ENCODE measurements at places on chromosomes 4 and X.

- no peak for DNase-seq
Observed at GRCh38 chrX:68304602-68305001, 128.7 kb downstream of the OPHN1 start.

- no peak for DNase-seq
Observed at GRCh38 chrX:16528620-16529019, 121.3 kb upstream of the S100G start.

DNA sequence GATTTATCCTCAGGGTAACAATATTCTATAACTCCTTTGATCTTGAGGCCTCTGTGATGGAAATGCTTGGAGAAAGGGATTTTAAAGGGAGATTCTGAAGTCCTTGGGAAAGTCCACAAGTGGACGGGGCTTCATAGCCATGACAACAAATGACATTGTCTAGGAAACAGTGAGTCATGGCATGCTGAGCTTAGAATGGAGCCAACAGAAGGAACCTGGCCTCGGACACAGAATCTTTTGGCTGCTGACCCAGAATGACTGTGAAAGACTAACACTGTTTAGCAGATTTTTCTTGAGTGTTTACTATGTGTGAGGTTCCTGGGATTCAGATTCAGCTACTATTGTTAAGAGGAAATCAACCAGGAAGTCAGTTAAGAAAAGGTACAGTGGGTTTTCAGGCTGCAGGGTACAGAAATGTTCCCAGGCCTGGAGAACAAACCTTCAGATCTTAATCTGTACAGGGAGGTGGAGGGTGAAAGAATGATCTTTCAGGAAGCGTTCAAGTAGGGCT is 18.1 kb upstream of the CXCL2 start:
- no peak for DNase-seq

GRCh38 chr4:47372561-47372960 is 90.9 kb downstream of the COMMD8 start:
- no peak for DNase-seq

DNA sequence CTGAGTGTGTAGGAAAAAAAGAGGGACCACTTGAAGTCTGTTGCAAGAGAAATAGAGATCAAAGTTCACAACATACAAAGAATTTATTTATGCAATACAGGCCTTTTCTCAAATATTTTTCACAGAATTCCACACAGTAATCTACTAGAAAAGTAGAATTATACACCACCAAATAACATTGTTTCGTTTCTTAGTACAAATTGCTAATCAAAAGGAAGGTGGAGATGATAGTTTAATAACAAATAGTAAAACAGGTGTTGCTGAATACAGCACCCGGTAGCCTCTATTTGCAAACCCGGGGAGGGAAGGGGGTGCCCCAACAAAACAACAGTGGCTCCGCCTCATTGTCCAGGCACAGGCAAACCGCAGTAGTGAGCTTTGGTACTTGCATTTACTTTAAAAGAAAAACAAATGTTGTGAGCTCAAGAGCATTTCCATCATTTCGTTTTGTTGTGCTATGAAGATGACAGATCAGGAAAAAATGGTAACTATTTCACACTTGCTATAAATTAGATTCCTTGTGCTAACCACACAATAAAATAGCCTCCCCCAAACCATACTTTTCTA is 186.4 kb downstream of the DCLK2 start:
- no peak for DNase-seq

GRCh38 chr4:158578476-158578875 is 56.8 kb downstream of the RXFP1 start:
- DNase-seq, result no peak

- no peak for DNase-seq
Observed at GRCh38 chr4:113407409-113407808, 354.1 kb downstream of the CAMK2D start.

DNA sequence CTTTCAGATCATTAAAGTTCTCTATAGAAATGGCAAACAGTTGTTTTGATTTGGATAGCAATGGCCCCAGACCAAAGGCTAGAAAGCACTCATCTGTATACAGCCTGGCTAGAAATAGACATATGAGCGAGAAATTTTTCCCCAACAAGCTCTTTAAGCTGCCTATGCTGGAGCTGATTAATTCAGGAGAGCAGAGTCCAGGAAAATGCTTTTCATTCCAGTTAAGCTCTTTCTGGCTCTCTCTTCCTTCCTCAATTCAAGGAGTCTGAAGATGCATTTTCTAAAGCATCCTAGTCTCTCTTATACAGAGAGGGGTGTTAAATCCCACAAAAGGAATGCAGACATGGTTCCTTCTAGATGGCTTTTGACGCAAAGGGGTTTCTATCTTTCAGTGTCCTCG is 141.7 kb upstream of the RAI2 start:
- DNase-seq, result no peak

DNA sequence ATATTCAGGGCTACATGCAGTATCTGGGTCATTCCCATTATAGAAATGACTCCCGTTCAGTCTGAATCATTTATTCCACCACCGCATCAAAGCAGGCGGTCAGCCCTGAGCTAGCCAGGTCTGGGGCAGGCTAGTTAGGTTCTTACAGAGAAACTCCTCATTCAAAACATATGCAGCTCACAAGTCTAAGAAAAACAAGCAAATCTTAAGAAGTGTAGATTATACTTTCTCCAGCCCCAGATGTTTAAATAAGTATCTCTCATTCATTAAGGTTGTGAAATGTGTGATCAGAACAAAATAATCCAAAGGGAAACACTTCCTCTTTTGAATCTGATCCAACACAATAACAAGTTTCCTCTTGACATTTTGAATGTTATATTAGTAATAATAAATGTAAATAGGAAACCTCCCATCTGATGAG is 441.9 kb downstream of the INPP4B start:
- peak; percentile 2 for DNase-seq

DNA sequence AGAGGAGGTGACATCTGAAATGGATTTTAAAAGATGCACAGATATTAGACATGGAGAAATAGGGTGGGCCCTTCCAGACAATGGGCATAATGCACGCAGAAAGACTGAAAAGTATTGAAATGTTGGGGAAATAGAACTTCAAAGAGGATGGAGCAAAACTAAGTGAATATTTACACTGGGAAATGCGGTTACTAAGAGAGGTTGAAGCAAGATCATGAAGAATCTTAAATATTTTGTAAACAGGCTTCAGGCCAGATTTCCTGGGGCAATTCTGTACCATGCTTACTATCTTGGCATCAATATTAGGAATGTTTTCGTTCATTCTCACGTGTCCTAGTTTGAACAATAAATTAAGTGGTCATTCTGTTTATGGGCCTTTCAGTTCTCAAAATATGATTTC is 216.3 kb downstream of the ADAMTS3 start:
- no peak for DNase-seq

DNA sequence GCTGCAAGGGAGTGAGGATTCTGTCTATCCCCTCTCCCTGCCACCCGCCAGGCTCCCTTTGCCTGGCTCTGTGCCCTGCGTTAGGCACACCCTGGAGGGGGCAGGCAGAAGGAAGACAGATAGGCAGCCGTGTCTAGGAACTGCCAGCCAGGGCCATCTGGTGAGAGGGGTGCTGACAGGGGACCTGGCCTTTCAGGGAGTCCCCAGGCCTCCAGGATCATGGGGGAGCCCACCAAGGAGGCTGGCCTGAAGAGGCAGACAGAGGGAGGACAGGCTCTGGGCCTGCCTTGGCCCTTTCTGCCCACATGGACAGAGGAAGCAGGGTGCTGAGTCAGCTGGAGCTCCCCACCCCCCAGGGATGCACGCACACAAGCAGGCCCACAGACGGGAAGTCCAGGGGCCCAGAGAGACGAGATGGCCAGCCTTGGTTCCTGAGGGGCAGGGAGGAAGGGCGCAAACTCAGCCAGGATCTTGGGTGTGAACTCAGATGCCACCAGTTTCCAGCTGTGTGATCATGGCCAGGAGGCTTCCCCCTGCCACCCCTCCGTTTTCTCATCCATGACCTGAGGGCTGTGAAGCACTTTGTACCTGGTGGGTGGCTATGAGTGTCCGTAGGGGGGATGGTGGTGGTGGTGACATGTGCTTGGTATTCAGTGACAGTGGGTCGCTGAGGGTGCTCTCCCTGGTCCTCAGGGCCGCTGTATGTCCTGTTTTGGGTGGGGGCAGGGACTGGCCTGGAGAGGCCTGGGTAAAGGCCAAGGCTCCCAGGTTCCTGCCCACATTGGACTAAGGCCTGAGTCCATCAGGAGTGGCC is 1.8 kb downstream of the SH3BP2 start:
- DNase-seq, result no peak
